LHCN-M2 (cell line): ENCODE measurements at places on chromosomes 1 and 21.
A peak's percentile ranks its signal among the peaks of the same experiment; 100 is the strongest.

DNA sequence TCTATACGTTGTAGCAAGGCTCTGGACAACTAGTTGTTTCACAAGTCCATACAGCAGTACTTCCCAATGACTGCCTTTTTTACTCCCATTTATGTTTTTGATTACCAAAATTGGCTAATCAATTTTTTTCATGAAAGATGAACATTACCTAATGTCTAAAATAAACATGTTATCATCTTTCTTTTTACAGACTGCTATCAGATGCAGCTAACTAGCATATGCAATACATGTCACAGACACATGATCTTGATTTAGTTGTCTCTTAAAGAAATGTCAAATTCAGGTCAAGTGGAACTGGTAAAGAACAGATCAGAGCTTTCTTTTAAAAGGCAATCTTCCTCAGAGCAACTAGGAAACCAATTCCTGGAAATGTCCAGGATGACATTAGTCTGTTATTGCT is 630 bp upstream of the DBT start:
- no peak for DNase-seq

- DNase-seq = peak; percentile 15
Observed at GRCh38 chr1:39326836-39327235, 122.3 kb downstream of the MACF1 start.

GRCh38 chr21:44065428-44065827 is 41.8 kb upstream of the PWP2 start:
- no peak for DNase-seq

DNA sequence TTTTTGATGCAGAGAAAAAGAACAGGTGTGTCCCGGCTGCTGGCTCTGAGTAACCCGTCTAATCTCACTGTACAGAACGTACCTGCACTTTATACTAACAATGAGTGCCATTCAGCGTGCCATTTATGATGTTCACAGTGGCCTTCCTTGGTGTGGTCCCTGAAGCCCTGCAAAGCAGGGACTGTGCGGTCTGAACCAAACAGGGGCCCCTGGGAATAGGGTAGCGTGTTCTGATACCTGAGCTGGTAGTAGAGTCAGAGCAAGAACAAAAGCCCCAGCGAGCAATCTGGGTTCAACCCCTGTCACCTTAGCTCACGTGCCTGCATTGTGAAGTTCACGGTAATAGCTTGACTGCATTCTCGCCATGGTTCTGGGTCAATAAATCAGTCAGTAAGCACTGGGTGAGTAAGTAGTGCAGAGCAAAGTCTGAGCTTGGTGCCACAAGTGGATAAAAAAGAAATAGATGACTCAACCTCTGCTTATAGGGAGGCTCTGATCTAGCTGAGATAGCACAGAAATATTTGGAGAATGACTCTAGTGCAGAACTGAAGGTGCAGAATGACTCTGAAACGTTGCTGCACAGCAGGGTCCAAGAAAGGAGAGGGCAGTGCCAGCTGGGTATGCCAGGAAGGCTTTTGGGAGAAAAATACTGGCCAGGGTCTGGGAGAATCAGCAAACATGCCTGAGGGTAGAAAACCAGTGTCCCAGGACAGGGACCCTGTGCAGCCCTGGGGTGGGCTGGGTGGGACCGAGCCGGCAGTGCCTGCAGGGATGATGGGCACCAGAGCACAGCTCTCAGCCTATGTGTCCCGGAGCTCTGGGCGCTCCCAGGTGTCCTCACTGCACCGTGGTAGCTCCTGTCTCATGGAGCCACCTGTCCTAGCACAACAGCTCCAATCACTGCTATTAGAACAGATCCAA is 125.9 kb downstream of the RHOU start:
- DNase-seq = peak; percentile 29

DNA sequence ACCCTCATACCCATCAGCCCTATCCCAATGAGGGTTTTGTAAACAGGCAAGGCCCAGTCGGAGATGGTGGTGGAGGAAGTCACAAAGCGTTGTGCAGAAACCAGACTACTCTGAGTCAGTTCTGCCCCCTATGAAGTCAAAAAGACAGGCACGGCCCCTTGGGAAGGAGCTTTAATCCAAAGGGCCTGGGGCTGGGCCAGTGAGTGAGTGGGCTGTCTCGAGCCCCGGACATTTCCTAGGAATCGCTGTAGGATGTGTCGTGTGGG is 442 bp upstream of the AHCYL1 start:
- peak; percentile 69 for DNase-seq

DNA sequence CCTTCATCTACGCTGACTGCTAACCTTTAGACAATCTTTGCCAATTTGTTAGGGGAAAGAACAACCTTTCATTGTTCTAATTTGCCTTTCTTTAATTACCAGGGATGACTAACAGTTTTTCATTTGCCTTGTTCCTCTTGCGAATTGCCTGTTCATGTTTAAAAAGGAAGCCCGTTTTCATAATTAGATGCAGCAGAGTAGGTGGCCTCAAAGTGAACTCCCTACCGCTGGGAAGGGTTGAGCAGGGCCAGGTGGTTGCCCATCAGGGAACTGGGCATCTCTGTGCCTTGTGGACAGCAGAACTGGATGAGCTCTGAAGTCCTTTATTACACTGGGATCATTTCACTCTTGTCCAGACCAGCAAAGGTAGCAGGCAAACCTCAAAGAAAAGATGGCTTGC is 59.0 kb downstream of the HIVEP3 start:
- DNase-seq = no peak

DNA sequence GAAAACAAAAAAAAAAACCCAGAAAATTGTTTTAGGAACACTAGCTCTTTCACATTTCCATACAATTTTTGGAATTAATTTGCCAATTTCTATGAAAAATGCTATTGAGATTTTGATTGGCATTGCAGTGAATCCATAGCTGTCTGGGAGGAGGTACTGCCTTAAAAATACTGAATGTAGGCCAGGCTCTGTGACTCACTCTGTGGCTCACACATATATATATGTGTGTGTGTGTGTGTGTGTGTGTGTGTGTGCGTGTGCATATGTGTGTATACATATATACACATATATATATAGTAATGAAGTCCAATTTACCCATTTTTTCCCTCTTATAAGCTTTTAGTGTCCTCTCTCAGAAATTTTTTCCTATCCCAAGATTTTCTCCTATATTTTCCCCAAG is 214.2 kb upstream of the DMRTA2 start:
- no peak for DNase-seq

DNA sequence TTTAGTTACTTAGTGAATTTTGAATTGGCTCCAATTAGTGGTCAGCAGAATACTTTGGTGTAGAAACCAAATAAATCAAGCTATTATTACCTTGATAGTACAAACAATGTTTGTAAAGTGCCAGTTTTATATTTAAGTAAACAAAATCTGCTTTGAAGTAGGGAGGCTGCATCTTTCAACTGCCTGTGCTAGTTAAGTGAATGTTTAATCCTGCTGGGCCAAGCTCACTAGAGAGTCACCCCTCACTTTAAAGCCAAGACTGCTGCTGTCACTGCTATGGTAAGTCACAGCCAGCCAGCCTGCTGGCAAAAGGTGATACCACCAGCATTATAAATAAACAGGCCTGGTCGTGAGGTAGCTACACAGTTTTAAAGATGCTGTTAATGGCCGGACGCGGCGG is 10.3 kb upstream of the CFAP126 start:
- DNase-seq = no peak

DNA sequence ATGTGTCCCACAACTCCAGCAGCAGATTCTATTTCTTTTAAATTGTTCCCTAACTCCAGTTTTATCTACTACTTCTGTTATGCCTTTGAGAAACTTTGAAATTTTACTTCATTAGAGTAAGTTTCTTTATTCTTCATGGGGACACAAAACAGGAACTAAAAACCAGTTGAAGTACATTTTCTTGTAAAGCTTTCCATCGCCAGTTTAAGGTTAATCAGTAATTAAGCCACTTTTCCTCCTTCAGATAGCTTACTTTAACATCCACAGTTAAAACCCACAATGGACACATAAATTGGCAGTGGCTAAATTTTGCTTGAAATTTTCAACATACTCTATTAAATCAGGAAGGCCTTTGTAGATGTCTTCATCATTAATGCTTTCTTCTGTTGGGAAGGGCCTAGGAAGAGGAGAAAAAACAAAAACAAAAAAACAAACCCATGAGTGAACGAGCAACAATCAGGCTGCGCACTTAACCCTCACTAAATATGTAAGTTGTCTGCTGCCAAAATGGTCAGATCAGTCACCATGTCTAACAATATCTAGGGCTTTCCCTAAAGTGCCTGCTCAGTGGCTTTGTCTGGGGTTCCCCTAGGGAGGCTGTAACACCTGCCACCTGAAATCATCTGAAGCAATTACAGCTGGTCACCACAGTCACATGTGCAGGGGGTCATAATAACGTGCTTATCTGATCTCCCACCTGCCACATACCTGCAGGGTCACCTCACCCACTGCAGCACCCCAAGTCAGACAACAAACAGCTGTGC is 187.9 kb downstream of the VAV3 start:
- DNase-seq = no peak

DNA sequence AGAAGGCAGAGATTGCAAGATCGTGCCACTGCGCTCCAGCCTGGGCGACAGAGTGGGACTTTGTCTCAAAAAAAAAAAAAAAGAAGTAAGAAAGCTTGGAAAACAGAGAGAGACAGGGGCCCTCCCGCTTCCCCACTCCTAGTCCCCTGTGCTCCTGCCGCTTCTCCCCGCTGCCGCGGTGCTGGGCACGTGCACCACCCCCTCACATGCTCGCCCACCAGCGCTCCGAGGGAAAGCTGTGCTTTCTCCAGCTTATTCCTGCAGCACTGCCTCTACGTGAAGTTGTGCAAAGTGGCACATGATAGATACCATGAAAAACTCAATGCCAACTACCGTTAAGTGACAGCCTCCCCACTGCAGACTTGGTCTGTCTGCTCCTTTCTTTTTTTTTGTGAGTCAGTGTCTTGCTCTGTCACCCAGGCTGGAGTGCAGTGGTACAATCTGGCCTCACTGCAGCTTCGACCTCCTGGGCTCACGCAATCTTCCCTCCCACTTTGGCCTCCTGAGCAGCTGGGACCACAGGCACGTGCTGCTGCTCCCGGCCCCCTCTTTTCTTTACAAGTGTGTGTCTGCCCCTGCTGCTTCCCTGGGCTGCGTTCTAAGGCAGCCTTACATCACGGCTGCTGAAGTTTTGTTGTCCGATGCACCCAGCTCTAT is 15.4 kb downstream of the SLX9 start:
- no peak for DNase-seq

- DNase-seq = no peak
Observed at GRCh38 chr1:183403498-183403897, 14.7 kb downstream of the NMNAT2 start.

DNA sequence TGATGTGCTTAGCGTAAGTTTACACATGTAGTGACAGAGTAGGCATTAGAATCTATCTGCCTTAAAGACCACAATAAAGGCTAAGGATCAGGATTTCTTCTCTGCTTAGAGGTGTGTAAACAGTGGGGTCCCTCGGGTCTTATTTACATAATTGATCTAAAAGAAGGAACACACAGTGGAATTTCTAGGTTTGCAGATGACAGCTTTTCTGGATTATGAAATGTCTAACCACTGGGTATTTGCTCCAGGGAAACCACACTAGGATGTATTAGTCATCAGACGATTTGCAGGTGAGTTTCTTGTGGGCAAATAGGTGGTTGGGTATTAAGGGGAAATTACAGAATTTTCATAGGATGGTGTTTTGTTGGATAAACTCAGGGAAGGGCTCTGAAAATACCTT is 5.8 kb downstream of the LRRC8D start:
- no peak for DNase-seq

GRCh38 chr1:94855307-94855700 is 35.1 kb downstream of the SLC44A3 start:
- no peak for DNase-seq

DNA sequence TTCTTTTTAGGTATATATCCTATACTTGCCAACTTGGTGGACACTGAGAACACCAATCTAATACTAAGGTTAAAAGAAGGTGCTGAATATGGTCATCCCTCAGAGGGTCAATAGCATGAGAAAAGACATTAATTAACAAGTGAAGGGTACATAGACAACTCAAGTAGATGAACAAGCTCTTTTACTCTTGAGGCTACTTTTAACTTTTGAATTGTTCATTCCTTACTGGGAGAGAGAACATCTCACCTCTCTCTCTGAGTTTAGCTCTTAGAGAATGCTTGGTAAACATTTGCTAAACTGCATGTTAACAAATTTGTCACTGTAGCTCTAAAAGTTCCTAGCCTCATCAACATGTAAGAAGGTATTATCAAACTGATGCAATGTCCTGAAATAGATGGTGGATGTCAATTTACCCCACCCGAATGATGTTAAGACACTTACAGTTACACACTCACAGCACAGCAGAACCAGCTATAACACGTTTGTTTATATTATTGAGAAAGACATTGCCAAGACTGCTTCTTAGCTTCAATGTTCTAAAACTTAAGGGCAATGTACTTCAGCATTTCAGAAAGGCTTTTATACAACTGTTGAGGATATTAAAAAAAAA is 35.9 kb downstream of the HEATR1 start:
- no peak for DNase-seq

- no peak for DNase-seq
Observed at GRCh38 chr1:29575826-29576225, 339.5 kb downstream of the PTPRU start.

- peak; percentile 6 for DNase-seq
Observed at GRCh38 chr21:21730512-21730911, 732.3 kb downstream of the NCAM2 start.

DNA sequence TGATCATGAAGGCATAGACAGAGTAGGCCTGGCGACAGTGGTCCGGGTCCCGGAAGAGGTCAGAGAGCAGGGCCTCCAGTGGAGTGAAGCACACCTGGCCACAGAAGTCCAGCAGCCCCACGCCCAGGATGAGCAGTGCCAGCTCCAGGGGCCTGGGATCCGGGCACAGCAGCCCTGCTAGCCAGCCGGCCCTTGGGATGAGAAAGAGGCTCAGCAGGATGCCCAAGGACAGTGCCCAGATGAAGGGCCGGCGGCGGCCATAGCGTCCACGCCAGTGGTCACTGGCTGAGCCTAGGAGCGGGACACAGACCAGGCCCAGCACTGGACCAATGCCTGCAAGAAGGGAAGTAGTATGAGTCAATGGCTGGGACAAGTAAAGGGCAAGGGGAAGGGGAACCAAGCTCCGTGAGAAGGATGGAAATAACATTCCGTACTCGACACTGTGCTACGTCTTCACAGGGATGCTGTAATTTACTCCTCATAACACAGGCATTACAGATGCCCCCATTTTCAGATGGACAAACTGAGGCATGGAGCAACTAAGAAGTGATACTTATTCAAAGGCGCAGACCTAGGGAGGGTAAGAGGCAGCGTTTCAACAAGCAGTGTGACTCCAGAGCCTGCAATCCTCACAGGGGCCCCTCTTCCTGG is 16.9 kb downstream of the SLC45A3 start:
- DNase-seq = no peak

- no peak for DNase-seq
Observed at GRCh38 chr21:23695443-23695842, 1911.8 kb downstream of the MRPL39 start.
